NCI-H524 treated with DMSO at 0.1 percent for 48 hours (cell line): ENCODE measurements at places on chromosomes 7 and 10.

DNA sequence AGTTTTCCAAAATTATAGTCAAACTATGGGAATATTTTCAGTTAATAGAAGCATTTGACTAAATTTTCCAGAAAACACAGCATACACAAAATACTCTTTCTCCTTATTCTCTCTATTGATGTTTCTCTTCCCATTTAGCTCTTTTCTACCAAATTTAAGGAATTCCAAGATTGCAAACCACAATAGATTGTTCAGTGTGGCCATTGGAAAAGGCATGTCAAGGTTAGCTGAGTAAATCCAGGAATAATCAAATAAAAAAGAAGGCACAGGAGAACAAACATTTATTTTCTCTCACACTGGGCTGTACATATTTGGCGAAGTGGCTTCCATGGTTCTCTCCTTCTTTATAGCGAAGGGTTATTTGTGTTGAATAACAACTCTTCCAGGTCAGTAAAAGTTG lies 117.3 kb downstream of the THSD7A start:
- no peak for DNase-seq

DNA sequence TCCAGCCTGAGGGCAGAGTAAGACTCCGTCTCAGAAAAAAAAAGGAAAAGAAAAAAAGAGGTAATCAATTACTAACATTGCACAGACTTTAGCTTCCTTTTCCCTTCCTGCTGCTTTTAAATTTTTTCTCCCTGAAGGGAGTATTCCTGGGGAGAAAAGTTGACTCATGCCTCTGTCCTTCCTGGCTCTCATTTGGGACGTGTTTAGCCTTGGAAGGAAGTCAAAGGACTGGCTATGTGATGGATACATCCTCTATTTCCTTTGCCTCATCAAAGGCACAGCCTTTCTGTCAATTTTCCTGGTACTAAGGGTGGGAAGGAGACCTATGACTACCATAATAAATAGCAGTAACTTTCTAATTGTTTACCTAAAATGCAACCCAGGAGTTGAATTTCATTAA lies 77.6 kb downstream of the ITGA8 start:
- no peak for DNase-seq

GRCh38 chr7:125391921-125392320 lies 462.3 kb upstream of the POT1 start:
- DNase-seq: no peak

- DNase-seq: no peak
These were observed 20.3 kb upstream of the PAX2 start for GRCh38 chr10:100725071-100725471.

GRCh38 chr10:101063050-101063525 lies 1.3 kb downstream of the KAZALD1 start:
- DNase-seq: no peak

DNA sequence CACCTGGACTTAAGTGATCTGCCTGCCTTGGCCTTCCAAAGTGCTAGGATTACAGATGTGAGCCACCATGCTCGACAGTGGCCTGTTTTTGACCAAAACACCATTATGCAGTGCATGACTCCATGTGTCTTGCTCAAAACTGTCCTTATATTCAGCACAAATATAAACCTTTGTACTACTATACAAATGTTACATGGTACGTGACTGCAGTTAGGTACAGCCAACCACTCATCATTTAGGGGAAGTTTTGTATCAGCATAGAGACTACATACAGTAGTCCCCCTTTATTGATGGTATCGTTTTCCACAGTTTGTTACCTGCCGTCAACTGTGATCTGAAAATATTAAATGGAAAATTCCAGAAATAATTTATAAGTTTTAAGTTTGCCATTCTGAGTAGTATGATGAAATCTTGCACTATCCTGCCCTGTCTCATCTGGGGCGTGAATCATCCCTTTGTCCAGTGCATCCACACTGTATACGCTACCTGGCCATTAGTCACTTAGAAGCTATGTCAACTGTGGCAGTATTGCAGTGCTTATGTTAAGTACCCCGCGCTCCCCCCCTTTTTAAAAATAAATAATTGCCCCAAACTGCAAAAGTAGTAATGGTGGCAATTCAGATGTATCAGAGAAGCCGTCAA lies 23.3 kb upstream of the ZNF282 start:
- DNase-seq: no peak

- no peak for DNase-seq
These were observed 85.1 kb downstream of the WASHC2A start for GRCh38 chr10:50152792-50153272.

DNA sequence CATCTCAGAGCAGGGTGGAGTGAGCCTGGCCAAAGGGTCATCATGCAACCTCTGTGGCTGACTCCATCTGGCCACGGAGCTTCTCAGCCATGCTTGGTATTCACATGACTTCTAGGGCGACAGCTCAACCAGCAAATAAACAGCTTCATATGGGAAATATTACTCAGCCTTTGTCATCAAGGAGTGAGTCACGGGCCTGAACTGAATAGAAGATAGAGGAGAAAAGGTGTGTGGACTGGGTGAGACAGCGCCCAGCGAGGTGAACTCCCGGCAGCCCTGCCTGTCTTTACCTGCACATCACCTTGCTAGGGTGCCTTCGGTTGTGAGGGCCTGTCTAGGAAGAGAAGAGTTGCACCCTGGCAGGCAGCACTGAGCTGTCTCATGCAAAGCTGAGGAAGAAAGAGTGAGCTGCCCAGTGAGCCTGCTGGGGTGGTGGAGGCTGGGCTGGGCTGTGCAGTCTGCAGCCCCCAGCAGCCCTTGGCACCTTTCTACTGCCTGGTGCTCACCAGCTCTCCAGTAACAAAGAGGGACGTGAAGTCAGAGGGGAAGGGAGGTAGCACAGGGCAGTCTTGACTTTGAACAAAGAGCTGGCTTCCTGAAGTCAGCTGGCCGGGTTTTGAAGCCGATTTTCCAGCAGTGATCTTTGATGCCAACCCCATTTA lies 114.2 kb downstream of the EGFR start:
- DNase-seq: no peak

DNA sequence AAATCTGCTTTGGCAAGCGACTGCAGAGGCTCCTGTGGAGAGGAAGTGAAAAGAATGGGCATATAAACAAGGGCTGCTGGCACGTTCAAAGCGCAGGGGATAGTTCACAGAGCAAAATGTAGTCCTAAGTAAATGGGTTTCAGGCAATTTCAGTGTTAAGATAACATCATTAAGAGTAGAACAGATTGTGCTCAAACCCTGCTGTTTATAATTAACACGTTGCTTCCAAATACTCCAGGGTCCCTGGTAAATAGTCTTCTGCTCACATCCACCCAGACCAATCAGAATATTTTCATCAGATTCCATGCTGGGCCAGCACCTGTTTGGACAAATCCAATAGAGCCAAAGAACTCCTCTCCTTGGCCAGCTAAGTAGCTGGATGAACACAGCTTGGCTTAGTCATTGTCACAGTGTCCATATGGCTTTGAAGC lies 81.4 kb downstream of the ORC5 start:
- DNase-seq: peak; percentile 95

DNA sequence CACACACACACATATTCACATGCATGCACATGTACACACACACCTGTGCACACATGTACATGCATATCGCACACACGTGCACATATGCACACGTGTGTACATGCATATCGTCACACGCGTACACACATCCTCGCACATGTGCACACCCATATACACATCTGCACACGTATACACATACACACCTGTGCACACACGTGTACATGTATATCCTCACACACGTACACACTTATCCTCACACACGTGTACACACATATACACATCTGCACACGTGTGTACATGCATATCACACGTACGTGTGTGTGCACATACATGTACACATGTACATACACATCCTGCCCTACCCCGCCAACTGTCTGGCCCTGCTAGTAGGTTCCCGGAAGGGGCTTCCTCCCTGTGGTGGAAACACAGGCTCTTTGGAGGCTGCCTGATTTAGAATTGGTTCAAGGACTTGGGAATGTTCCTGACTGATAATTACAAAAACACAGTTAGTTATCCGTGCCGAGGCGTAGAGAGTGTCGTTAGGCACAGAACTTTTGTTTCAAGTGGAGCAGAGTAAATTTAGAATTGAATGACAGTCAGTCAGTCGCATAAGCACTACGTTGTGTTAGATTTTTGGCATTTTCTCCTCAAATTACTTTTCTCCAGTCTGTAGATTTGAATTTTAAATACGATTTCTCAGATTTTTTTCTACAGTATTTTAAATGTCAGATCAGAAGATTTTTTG lies 18.5 kb upstream of the PRKAR1B start:
- DNase-seq: no peak

GRCh38 chr10:101221963-101222531 lies 7.2 kb downstream of the LBX1 start:
- no peak for DNase-seq

DNA sequence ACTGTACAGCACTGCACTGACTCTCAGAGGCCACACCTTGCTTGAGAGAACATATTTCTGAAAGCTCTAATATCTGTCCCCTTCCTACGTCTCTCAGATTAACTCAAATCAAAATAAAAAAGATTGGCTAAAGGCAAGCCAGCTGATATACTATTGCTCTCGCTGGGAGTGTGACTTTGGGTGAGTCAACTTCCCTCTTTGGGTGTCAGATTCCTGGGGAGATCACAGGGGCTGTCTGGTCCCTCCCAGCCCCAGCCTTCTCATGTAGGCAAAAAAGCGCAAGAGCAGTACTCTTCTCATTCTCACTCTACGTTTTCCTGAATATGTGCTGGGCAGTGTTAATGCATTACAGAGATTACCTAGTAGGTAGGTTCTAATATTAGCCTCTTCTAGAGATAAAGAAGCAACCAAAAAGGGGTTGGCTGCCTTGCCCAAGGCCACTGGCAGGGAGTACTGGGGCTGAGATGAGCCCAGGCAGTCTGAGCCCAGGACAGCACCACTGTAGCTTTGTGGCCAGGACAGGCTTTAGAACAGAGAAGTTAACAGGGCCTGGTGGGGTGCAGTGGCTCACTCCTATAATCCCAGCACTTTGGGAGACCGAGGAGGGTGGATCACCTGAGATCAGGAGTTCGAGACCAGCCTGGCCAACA lies 9.1 kb upstream of the DENND2A start:
- DNase-seq: no peak

DNA sequence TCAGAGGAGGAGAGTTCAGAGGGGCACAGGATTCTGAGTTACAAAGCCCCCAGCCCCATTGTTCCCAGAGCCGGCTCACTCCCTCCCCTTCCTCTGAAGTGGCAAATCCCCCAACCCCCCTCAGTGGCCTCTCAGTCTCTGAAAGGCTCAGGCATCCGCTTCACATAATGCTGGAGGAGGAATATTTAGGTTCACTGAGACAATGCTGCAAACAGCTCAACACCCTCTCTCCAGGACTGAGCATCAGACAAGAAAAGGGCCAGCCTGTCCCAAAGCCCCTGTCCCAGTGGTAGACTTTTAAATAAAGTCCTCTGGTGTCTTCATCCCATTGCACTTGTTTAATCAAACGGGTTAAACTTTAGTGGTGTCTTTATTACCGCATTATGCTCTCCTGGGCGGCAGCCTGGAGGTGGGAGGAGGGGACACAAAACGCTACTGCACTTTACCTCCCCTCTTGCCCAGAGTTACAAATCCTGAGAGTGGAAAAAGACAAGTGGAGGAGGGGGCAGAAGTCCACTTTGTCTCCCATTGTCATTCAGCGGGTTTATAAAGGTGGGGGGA lies 257.9 kb downstream of the FGFR2 start:
- no peak for DNase-seq

DNA sequence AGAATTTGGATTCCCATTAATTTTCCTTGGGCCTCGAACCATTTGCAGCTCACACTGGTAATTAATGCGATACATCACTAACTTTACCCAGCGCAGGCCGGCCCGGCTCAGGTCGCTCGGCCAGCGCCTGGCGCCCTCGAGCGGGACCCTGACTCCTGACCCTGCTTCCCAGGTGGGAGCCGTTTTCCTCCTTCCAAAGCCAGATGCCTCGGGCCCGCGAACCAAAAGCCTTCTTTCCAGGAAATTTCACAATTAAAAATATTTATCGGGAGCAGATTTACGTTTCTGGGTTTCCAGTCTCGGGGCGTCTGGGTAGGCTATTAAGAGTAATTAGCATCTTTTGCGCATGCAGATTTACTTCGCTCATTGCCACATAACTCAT lies 12.2 kb downstream of the LBX1 start:
- no peak for DNase-seq

DNA sequence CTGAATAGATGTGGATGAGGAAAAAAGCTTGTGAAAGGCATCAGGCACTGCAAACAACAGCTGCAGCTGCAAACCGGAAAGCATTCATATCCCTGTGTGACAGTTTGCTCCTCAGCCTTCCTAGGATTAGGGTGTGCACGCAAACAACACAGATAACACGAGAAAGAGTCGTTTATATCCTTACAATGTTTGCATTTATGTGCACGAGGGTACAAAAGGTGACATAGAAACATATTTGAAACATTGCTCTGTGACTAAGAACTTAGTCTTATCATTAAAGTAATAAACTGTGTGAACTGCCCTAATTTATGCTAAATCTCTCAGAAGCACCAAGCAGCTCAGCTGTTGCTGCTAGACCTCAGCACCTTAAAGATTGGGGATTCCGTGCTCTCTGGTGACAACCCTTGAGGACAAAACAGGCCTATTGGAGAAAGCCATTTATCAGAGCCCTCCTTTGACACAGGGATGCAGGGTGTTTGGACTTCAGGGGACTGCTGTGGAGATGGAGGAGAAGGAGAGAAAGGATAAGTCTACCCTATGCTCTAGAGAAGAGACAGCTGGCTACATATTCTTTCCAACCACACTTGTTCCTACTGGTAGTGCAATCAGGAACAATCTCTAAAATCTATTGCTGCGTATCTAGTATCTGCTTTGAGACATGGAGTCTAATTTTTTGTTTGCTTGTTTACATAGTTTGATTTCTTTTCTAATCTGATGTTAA lies 176.2 kb downstream of the GNAT3 start:
- peak; percentile 13 for DNase-seq

DNA sequence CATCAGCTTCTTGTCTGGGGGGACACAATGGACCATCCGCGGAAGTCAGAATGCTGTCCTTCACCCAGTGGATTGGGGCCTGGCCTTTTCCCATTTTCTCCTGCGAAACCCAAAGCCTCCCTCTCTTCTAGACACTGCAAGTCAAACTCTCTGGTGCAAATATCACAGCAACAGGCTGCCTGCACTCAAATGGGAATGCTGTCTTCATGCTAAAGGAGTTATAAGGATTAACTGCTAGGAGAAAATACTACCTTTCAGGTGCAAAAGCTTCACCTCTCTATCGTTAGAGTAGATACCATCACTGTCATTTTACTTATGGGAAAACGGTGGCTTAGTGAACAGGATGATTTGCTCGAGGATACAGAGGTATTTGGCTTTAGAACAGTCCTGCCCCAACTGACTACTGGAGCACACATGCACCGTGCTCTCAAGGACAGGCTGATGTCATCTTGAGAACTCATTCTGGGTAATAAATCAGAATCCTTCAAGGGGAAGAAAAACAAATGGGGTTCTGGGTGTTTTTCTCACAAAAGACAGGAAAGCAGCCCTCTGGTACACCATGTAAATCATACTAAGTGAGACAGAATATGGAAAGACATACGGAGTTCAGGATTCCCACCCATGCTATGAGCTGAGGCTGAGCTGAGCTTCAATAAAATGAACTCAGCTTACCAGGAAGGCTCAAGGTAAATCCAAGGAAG lies 100.9 kb downstream of the SAMD9 start:
- DNase-seq: no peak

DNA sequence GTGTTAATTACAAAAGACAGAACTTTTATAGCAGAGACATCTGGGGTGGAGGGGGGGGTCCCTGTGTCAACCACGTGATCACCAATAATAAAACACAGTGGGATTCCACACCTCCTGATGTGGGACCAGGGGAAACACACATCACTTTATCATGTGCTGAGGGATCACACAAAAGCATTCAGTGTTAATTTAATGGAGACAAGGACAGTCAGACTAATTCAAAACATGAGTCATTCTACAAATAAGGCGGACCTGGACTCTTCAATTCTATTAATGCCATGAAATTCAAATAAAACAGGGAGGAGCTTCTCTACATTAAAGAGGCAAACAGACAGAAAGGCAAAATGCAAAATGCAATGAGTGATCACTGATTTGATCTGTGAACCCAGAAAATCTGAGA lies 67.3 kb upstream of the PFKP start:
- no peak for DNase-seq
